ENCODE measurements at places on chromosomes 3 and 15. TPM values are rescaled to one million over a fixed set of nuclear protein-coding genes. Genes with fewer than 3 reads are reported as not detected.

DNA sequence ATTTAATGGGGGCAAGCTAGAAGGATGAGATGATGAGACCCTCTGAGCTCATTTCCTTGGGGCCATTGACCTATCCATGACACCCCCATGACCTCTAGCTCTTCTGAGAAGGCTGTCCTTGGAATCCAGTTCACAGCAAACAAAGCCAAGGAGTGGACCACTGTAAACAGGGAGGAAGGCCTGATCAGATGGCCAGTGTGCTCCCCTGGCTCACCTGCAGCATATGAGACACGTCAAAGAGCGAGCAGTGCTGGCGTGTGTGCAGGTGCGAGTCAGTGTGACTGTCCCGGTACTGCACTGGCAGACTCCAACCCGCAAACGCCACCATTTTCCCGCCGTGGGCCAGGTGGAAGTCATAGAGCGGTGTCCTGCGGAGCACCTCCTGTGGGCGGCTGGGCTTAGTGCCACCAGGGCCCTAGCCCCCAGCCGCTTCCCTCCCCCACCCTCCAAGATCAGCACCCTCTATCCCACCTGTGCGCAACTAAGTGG is 339 bp downstream of the AMT start:
- DNase-seq = no peak

DNA sequence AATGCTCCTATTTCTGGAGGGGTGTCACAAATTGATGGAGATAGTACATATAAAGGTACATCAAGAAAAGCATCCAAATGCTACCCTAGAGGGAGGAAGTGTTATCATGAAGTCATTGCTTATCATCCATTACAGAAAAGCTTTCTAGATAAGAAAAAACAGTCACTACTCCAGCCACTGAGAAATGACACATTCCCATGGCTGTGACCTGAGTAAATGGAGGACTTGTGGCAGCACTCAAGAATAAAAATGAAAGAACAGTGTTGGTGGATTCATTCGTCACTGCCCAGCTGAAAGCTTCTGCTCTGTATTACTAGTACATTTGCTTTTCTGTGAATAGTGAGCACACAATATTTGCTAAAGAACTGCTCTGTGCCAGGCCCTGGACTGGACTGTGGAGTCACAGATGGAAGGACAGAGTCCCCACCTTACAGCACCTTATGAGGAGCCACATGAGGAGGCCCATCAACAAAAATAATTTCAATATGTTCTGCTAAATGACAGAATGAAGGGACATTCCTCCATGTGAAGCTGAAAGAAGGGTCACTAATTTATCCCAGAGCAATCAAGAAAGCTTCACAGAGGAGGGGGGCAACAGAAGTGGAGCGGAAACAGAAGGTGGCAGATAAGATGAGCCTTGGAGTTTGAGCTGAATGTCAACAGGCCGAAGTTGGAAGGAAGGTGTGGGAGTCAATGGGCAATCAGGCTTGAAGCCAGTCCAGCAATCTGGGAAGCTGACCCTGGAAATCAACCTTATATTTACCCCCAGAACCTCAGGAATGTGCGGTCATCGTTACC is 343.5 kb upstream of the TRIM42 start:
- no peak for DNase-seq

DNA sequence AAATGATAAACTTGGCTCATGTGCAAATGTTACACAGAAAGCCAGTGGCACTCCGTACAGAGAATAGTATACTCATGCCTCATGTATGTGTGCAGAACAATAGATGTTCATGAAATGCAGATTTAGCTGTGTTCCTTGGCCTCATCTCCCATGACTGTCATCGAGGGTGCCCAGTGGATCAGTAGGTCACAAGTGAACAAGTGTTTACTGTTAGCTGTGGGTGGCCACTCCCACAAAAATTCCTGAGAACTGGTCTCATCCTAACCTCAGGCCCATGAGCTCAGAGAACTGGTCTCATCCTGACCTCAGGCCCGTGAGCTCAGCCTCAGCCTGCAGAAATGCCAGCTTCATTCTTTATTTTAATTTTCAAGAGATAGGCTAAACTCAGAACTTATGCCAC is 124.1 kb downstream of the GADL1 start:
- peak; percentile 57 for DNase-seq

DNA sequence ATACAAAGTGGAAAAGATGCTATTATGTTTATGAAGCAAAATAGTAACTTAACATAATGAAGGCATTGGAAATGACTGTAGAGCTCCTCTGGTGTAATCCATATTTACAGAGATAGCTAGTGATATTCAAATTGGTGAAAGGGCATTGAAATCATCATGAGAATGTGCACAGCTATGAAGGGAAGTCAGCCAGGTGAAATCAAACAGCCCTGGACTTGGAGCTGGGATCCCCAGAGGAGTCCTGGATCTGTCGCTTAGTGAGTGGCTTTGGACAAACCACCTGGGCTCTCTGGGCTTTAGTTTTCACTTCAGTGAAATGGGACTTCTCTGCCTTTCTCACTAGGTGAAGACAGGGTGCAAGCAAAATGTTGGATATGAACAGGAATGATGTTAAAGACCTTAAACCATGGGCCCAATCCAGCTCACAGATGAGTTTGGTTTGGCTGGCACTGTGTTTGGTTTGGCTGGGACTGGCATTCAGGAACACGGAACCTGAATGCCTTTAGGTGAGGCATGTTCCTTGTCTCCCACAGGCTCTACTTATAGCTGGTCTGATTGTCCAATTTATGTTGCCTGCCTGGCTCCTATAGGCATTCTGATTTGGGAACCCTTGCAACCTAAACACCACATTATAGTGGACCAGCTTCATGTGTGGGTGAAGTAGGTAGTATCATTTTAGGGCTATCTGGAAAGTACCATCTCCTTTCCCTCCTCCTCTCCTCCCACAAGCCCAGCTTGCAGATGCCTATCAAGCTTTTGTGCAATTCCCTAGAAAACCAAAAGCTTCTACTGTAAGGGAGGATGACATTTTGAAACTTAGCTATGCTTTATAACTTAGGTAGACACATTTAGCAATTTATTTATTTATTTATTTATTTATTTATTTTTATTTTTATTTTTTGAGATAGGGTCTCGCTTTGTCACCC is 110.6 kb upstream of the TNFAIP8L3 start:
- no peak for DNase-seq

DNA sequence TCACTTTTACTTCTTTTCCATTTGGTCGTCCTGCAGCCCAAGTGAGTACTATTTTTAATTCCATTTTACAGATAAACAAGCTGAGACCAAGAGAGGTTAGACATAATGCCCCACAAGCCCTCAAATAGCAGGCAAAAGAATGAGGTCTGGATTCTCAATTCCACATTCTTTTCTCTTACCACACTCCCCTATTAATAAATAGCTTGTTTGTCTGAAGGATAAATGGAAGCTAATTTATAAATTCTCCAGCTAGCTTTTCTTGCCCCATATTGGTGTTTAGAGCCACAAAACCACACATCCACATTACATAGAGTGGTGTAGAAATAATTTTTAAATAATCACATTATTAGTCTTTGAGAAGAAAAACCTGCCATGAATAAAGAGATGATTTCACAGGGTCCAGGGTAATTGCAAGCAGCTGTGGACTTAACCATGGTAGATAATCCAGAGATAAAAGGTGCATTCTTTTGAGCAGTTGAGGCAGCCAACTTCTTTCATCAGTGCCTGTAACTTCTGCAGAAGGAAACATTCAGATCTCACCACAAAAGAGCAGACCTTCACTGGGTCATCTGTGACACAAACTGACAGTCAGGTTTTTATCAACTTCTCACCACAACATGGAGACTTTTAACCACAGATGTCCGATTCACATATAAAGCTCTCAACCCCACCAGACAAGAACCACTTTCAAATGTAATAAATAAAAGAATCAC is 313.4 kb upstream of the STT3B start:
- DNase-seq = no peak

The CDHR4 gene
- total RNA-seq = not detected

GRCh38 chr3:175233957-175234940 is 375.1 kb downstream of the NAALADL2 start:
- no peak for DNase-seq

The UCN2 gene
- total RNA-seq = not detected

GRCh38 chr15:63364399-63365272 is 17.0 kb downstream of the CA12 start:
- DNase-seq = no peak

GRCh38 chr3:76998555-76998954 is 41.3 kb upstream of the ROBO2 start:
- no peak for DNase-seq

GRCh38 chr15:81752974-81753373 is 292.8 kb downstream of the MEX3B start:
- DNase-seq = no peak

GRCh38 chr3:66297900-66298299 is 77.1 kb downstream of the SLC25A26 start:
- peak; percentile 34 for DNase-seq

- no peak for DNase-seq
Measured at GRCh38 chr3:190325923-190326322, 3.7 kb upstream of the CLDN1 start.

GRCh38 chr15:71011503-71012155 is 103.6 kb upstream of the THSD4 start:
- peak; percentile 68 for DNase-seq

The GABRR3 gene
- total RNA-seq = not detected

DNA sequence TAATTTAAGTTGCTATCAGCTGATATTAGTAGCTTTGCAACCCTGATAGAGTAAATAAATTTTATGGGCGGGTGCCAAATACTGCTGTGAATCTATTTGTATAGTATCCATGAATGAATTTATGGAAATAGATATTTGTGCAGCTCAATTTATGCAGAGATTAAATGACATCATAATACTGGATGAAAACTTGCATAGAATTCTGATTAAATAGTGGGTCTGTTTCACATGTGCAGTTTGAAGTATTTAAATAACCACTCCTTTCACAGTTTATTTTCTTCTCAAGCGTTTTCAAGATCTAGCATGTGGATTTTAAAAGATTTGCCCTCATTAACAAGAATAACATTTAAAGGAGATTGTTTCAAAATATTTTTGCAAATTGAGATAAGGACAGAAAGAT is 70.0 kb downstream of the ECT2 start:
- DNase-seq = no peak

All from dermis blood vessel endothelial cell (primary cell).